NCI-H526 (cell line): ENCODE measurements at places on chromosomes 4 and X.
A peak's percentile ranks its signal among the peaks of the same experiment; 100 is the strongest.

DNA sequence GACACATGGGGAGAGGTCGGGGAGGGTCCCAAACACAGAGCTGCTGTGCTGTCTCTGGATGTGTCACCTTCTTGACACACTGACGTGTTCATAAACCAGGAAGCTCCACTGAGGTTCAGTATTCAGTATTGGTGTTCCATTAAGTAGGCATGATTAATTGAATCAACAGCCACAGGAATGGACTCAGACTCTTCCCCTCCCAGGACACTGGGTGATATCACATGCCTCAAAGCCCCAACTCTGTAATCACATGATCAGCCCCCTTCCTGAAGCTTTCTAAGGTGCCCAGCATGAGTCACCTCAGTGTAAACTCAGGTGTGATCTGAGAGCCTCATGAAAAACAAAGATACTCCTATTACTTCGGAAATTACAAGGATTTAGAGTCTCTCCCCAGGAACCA is 21.1 kb upstream of the HNRNPD start:
- DNase-seq = no peak

DNA sequence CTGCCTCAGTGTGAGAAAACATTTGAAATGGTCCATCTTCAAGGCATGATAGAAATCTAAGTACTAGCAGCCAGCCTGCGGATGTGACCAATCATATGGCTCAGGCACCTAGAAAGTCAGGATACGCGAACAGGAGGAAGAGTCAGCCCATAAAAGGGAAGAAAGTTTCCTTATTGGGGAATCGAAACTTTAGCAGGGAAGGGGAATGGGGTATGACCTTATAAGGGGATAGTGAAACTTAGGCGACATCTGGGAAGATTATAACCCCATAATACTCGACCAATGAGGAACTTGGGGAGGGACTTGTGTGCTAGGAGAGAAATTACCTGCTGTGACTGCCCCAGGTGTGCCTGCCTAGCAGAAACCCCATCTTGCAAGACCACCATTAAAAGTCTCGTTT is 26.2 kb upstream of the PYURF start:
- no peak for DNase-seq

DNA sequence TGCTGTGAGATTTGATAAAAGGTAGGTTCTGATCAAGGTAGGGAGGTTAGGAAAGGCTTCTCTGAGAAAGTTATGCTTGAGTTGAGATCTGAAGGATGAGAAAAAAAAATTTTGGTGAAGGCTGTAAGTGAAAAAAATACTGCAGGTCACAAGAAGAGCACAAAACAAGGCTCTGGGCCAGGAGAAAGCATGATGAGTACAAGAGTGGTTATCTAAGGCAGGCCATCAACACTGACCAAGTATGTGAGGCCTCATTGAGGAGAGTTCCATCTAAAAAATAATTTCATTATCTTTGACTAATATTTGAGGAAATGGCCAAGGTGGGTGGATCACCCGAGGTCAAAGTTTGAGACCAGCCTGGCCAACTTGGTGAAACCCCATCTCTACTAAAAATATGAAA is 71.6 kb upstream of the SLC4A4 start:
- no peak for DNase-seq

DNA sequence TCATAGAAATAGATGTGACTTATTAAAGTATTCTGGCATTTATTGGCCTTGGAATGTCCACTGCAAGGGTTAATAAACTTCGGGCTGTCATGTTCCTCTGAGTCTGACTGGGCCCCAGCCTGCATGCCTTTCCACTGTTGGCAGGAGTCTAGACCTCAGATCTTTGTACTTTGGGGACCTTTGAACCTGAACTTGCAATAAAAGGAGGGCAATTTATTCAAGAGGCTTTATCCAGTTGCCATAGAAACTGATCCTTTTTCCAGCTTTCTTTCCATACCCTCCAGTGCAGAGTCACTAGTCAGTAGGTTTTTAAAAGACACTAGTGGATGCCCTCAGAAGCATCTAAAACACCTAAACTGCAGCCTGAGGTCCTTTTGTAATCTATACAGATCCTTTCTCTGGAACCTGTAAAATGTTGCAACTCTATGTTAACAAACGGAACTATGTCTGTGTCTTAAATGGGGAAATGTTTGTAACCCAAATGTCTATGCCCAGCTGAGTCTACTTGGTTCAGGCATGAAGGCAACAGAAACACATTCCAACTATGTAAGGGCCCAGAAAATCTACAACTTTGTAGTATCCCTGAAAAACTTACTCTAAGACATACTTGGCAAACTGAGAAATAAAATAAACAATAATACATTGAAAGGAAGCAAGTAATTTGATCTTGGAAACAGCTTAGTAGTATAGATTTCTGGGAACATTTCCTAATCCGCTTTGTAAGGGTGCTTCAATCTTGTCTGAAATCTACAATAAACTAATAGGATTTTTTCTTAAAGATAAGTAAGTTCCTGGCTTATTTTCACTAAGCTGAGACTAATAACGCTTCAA is 41.5 kb downstream of the SOWAHB start:
- DNase-seq = no peak

DNA sequence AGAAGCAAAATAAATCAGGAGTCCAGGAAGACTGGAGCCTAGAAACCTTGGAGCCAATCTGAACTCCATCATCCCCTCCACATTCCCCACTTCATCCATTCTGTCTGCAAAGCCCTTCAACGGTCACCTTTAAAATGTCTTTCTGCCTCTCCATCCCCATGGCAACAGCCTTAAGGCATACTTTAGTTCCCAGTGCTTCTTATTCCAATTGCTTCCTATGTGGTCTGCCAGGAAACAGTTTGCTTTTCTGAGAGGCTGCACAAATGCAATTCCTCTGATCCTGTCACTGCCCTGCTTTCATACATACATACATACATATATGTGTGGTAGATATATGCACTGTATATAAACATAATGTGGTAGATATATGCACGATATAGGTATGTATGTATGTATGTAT is 786 bp upstream of the MAGEH1 start:
- no peak for DNase-seq

GRCh38 chrX:10617186-10617998 is 3.0 kb downstream of the MID1 start:
- peak; percentile 45 for DNase-seq

DNA sequence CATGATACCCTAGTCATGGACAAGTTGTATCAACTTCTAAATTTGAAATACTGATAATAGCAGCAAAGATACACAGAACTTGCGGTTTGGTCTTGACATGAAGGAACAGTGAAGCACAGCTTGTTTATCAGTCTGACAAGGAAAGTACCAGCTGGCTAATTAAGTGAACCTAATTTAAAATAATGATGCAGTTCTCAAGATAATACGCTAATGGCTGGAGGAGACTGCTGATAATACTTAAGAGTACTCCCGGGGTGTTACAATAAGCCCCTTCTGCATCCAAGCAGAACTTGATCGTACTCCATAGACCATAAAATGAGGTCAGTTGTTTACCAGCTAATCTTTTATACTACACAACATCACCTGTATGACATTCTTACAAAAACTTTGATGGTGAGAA is 697.5 kb downstream of the FSTL5 start:
- DNase-seq = no peak

- DNase-seq = no peak
Observed at GRCh38 chrX:54641530-54641929, 111.5 kb downstream of the GNL3L start.

GRCh38 chr4:81467672-81467964 is 4.1 kb downstream of the RASGEF1B start:
- no peak for DNase-seq

GRCh38 chrX:83501003-83501402 is 7.1 kb upstream of the POU3F4 start:
- no peak for DNase-seq

GRCh38 chrX:138481649-138482048 is 229.9 kb downstream of the FGF13 start:
- no peak for DNase-seq

GRCh38 chr4:138688408-138689085 is 327.0 kb upstream of the NOCT start:
- no peak for DNase-seq

GRCh38 chr4:124862261-124862660 is 149.7 kb upstream of the ANKRD50 start:
- DNase-seq = no peak

GRCh38 chrX:67622053-67622585 is 78.3 kb downstream of the AR start:
- no peak for DNase-seq

DNA sequence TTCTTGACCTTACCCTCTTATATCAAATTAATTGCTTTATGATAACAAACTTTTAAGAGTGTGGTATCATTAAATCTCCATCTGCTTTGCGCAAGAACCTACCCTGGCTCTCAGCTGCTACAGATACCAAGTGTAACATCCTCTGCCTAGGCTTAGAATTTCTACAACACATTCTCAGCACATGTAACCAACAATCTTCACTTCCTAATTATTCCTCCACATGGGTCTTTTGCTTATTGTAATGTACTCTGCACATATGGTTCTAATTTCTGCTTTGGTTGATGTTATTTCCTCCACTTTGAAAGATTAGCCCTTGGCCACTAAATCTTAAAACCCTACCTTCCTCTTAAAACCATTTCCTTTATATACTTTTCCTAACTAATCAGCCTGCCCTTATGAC is 242.4 kb downstream of the ARHGAP24 start:
- DNase-seq = no peak

GRCh38 chr4:27463816-27464215 is 603.2 kb downstream of the STIM2 start:
- DNase-seq = no peak

DNA sequence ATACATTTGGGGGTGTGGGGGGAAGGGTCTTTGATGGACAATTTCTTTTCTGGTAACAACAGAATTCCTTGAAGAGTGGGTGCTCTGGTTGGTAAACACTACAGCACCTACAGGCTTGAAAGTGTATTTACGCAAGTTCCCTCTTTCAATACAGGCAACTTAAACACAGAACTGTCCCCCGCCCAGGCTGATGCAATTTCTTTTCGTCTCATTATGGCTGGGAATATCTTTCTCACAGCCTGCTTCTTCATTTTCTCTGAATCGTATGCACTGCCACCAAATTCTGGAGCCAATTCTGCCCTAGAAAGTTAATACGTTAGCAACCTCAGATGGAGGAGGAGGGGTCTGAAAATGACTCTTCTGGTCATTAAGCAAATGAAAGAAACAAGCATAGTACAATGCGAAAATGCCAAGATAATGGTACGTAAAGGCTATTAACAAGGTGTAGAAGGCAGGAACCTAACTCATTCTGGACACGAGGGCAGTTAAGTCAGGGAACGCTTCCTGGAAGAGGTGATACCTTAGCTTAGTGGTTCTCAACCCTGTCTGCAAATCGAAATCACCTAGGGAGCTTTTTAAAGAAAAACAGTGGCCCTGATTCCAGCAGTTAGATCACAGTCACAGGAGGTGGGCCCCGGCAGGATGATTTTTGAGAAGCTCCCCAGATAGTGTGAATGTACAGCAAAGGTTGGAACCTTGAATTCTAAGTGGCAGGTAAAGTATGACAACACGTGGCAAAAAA is 1.0 kb downstream of the AGA start:
- DNase-seq = no peak

- peak; percentile 59 for DNase-seq
Observed at GRCh38 chr4:184471881-184472613, 2.3 kb downstream of the IRF2 start.

- DNase-seq = no peak
Observed at GRCh38 chr4:150619042-150619441, 37.1 kb downstream of the MAB21L2 start.

DNA sequence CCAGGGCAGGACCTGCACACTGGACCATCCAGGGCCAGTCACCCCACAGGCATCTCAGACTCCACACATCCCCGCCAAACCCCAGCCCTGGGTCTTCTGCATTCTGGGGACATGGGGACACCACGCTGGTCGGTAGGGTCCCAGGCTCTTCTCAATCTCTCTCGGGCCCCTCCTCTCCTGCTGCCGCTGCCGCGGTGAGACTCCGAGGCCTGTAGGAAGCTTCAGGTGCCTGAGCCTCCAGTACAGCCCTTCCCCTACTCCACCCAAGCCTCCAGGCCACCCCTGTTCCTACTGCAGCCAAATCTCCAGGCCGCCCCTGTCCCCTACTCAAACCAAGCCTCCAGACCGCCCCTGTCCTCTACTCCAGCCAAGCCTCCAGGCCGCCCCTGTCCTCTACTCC is 5.5 kb upstream of the ASMT start:
- no peak for DNase-seq

DNA sequence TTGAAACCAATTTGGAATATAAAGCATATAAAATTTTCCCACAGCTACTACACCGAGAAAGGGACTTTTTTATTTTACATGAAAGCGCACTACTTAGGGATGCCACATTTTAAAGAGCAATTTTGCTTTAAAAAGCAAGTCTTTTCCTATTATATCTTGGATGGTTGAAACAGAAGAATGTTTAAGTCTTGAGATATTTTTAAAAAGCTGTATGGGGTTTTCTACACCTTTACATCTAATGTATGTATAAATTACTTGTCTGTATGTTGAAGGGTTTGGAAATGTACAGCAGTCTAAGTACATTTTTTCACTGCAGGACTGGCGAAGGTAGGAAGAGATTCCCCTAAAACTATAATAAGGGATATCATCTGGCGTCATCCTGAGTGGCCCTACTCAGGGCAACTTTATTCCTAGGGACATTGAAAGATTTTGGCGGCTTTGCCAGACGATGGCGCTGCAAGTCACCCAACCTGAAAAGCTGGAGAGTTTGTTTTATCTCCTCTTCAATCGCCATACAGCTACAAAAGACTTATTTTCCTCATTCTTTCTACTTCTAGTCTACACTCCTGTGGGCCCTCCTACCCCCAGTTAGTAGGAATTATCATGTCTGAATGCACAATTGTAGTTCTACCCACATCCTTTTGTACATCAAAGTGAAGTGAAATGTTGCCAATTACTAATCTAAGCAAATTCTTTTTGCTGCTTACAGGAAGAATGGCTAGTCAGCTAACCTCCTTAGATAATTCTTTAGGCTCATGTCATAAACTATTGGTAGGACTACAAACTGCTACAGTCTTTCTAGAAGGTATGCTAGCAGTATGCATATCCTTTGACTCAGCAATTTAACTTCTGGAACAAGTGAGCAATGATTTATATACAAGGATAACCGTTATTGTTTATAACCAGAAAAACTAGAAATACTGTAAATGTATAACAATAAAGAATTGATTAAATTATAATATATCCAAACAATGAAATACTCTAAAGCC is 782 bp upstream of the NEK1 start:
- peak; percentile 72 for DNase-seq
